ENCODE measurements at places on chromosomes 4 and X.

GRCh38 chrX:141201962-141202361, 25.0 kb upstream of the LDOC1 start:
- H3K27me3 ChIP-seq: no peaks in the 10 kb centered on the region
- no peak overlapping the region for H3K27ac ChIP-seq
- no peak for DNase-seq
- no peaks in the 10 kb centered on the region for H3K36me3 ChIP-seq
- H3K4me1 ChIP-seq: no peaks in the 10 kb centered on the region

- H3K27me3 ChIP-seq: no peaks in the 10 kb centered on the region
- H3K4me1 ChIP-seq: no peaks in the 10 kb centered on the region
- no peaks in the 10 kb centered on the region for H3K36me3 ChIP-seq
- DNase-seq: no peak
- H3K27ac ChIP-seq: no peak overlapping the region
Observed at GRCh38 chr4:152684007-152684406, 4.2 kb upstream of the TMEM154 start.

- no peak for DNase-seq
- no peak overlapping the region for H3K27ac ChIP-seq
- peaks cover 36% of the 10 kb centered on the region for H3K4me1 ChIP-seq
- no peaks in the 10 kb centered on the region for H3K27me3 ChIP-seq
Observed at GRCh38 chrX:24204958-24205357, 55.4 kb downstream of the ZFX start.

DNA sequence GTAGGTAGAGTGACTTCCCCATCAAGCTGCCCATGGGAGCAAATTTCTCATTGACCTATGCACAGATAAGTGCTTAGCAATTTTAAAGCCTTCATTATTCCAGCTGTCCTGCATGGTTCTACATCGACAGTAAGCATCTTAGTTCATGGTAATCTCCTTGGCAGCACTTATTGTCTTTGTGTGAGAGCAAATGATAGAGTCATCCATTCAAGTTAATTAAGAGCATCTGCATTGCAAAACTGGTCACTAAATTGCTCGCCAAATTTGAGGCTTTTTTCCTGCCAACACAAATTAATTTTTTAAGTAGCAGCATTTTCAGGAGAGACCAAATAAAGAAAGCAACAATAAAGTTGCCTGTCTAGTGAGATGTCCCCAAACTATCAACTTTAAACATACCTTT, 76.7 kb downstream of the SH3BGRL start:
- no peak overlapping the region for H3K4me3 ChIP-seq
- no peaks in the 10 kb centered on the region for H3K4me1 ChIP-seq
- no peak overlapping the region for H3K27ac ChIP-seq

DNA sequence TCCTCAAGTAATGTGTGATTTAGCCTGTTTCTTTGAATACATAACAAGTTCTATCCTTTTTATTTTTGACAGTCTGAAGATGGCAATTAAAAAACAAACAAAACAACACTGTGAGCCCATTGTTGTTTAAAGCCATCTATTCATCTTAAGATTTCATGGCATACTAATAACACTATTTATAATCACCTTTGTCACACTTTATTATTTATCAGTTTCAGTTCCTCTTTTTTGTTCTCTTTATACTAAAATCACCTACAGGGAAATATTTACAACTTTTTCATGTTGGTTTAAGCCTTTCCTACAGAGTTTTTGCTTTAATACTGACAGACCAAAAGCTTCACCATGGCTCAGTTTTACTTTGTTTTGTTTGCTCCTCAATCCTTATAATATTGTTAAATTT, 247.4 kb upstream of the CTSO start:
- H3K4me3 ChIP-seq: no peak overlapping the region
- H3K36me3 ChIP-seq: no peaks in the 10 kb centered on the region
- no peak overlapping the region for H3K27ac ChIP-seq

GRCh38 chrX:40368611-40369061, 212.1 kb upstream of the ATP6AP2 start:
- no peaks in the 10 kb centered on the region for H3K36me3 ChIP-seq
- H3K4me1 ChIP-seq: no peaks in the 10 kb centered on the region
- H3K27me3 ChIP-seq: no peaks in the 10 kb centered on the region
- no peak for DNase-seq
- no peak overlapping the region for H3K27ac ChIP-seq
- no peak overlapping the region for H3K4me3 ChIP-seq

DNA sequence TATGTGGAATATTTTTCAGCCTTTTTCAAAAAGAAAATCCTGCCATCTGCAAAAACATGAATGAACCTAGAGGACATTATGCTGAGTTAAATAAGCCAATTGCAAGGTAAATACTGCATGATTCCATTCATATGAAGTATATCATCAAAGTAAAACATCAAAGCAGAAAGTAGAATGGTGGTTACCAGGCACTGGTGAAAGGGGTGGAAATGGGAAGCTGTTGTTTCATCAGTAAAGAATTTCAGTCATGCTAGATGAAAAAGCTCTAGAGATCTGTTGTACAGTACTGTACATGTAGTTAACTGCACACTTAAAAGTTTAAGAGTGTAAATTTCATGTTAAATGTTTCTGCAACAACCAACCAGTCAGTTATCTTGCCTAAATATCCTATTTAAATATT, 196.8 kb upstream of the ADGRL3 start:
- no peaks in the 10 kb centered on the region for H3K4me1 ChIP-seq
- H3K36me3 ChIP-seq: no peaks in the 10 kb centered on the region
- H3K27ac ChIP-seq: no peak overlapping the region

GRCh38 chrX:81201671-81202455, at the start of the genes HMGN5 and SH3BGRL:
Gene HMGN5, minus strand, starts transcription at chrX:81201913. Its CDS starts 80,364 bp downstream, at chrX:81121549.
Gene SH3BGRL, plus strand, starts transcription at chrX:81202102. Its CDS starts 99 bp downstream, at chrX:81202201.
- H3K4me1 ChIP-seq: no peaks in the 10 kb centered on the region
- H3K4me3 ChIP-seq: peak within 1 kb of the TSS; percentile 5
- no peaks in the 10 kb centered on the region for H3K27me3 ChIP-seq
- peak within 1 kb of the TSS; percentile 50 for H3K27ac ChIP-seq
- no peaks in the 10 kb centered on the region for H3K36me3 ChIP-seq

DNA sequence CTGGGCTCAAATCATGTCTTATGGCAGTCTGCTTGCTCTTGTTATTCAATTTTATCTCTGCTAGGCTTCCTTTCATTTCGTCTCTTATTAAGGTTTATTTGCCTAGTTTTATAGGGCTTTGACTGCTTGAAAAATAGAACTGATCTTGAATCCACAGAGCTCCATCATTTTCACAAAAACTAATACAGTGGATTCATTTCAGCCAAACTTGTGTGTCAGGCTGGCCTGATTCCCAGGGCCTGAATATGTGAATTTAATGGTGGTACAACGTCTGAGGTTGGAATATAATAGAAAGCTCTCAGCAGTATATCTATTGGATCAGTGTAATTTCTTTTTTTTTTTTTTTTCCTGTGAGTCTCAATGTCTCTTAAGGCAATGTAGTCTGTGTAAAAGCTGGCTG, 123.3 kb downstream of the POU4F2 start:
- no peaks in the 10 kb centered on the region for H3K27me3 ChIP-seq
- H3K4me3 ChIP-seq: no peak overlapping the region
- H3K36me3 ChIP-seq: no peaks in the 10 kb centered on the region
- no peak overlapping the region for H3K27ac ChIP-seq

DNA sequence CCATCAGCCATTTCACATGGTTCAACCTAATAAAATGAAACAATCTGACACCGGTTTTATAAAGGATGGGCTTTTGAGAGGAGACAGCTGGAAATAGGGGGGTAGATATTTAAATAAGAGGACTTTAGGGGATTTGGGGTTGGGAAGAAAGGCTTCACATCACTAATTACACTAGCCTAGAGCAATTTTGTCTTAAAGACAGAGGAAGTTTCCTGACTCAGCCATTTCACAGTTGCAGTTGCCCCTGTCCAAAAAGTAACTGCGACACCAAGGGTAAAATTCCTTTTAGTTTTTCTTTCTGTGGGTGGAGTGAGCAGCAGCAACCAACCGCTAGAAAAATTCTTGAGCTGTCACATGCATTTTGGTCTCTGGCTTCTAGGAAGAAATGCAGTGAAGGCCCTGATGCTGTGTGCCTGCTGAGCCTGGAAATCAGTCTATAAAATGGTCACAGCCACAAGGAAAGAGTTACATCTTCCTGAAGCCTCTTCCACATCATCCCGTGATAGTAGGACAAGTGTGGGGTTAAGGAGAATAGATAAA, 233.6 kb downstream of the ZNF674 start:
- H3K4me1 ChIP-seq: no peaks in the 10 kb centered on the region
- H3K36me3 ChIP-seq: no peaks in the 10 kb centered on the region
- peaks cover 5% of the 10 kb centered on the region for H3K27me3 ChIP-seq
- no peak overlapping the region for H3K4me3 ChIP-seq
- DNase-seq: no peak

DNA sequence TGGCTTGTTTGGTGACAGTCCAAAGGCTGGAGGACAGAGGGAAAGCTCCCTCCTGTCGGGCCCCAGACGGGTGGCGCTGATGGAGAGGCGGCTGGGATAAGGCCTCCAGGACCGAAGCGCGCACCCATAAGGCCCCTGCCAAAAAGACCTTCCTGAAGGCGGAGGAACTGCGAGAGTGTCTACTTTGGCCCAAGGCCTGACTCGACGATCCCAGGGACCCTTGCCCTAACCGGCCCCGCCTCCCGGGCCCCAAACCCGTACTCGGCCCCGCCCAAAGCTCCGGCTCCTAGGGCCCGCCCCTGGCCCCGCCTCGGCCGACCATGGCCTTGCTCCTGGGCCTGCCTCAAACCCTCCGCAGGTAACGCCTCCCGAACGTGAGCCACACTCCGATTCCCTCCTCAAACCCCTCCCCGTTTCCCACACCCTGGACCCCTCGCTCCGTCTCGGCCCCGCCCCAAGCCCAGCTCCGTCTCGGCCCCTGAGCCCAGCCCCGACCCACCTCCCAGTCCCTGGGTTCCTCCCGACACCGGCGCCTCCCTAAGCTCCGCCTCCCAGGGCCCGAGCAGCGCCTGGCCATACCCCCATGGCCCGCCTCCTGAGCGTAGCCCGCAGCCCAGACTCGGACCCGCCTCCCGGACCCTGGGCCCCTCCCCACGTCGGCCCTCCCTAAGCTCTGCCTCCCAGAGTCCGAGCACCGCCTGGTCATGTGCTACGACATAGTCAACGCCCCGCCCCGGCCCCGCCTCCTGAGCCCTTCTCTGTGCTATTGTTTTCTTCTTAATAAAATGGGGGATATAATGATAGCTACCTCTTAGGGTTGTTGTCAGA, 90.0 kb upstream of the DRD5 start:
- H3K27me3 ChIP-seq: no peaks in the 10 kb centered on the region
- DNase-seq: peak; percentile 98
- peak overlapping the region; percentile 52 for H3K27ac ChIP-seq
- H3K4me1 ChIP-seq: no peaks in the 10 kb centered on the region
- H3K4me3 ChIP-seq: peak overlapping the region; percentile 41

DNA sequence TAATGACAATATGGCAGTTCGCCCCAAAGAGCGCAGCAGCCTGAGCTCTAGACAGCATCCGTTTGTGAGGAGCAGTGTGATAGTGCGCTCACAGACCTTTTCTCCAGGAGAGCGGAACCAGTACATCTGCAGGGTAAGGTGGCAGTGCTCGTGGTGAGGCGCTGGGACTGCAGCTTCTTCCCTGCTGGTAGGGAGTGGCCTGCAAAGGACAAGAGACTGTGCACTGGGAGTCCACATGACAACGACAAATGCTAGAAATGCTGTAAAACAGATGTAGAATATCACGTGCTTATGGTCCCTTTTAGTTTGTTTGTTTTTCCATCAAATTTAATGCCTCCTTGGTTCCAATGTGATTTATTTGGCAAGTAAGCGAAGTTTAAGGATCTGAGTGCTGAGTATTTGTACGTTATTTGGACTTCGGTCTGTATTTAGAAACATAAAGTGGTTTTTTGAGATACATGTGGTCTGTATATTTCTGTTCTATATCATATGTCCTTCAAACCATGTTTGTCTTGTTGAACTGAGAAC, 35.8 kb downstream of the CLDN22 start:
- H3K36me3 ChIP-seq: no peaks in the 10 kb centered on the region
- no peaks in the 10 kb centered on the region for H3K27me3 ChIP-seq
- peaks cover 6% of the 10 kb centered on the region for H3K4me1 ChIP-seq

DNA sequence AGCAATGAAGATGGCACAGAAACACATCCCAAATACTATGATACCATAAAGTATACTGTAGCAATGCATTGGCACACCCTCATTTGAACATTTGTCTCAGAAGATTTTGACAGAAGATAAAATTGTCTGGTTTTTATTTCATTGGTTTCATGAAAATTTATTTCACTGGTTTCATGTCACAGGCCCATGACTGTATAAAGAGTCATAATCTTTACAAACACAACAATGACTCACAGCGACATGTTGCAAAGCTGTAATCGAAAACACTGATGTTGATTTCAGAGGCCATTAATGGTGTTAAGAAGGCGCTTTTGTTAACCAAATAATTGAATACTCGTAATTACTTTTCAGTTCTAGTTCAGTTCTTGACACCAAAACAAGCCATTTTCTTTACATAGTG, 8.1 kb upstream of the DTHD1 start:
- no peaks in the 10 kb centered on the region for H3K27me3 ChIP-seq
- no peaks in the 10 kb centered on the region for H3K36me3 ChIP-seq
- no peak overlapping the region for H3K27ac ChIP-seq
- no peak overlapping the region for H3K4me3 ChIP-seq

DNA sequence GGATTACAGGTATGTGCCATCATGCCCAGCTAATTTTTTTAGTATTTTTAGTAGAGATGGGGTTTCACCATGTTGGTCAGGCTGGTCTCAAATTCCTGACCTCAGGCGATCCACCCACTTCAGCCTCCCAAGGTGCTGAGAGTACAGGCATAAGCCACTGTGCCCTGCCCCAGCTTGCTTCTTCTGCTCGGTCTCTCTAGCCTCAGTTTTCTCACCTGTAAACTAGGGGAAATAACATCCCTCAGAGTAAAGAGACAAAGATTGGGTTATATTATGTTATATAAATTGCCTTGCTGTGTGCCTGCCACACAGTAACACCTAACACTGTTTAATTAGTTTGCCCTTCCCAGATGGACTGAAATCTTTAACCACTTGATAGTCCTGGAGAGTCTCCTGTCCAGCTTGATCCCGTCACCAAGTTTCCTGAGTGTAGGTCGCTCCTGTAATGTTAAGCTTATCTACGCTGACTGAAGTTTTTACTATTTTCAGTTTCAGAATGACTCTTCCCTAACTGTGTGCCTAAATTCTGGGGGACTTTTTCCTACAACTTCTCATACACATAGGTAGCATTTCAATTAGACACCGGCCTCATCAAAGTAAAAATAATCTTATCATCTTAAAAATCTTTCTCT, 412.7 kb upstream of the TENM3 start:
- DNase-seq: no peak
- no peaks in the 10 kb centered on the region for H3K27me3 ChIP-seq
- no peak overlapping the region for H3K4me3 ChIP-seq
- H3K4me1 ChIP-seq: no peaks in the 10 kb centered on the region
- no peak overlapping the region for H3K27ac ChIP-seq

- H3K4me1 ChIP-seq: no peaks in the 10 kb centered on the region
- no peak overlapping the region for H3K27ac ChIP-seq
- no peak for DNase-seq
Observed at GRCh38 chr4:93529692-93530372, 298.7 kb upstream of the ATOH1 start.

DNA sequence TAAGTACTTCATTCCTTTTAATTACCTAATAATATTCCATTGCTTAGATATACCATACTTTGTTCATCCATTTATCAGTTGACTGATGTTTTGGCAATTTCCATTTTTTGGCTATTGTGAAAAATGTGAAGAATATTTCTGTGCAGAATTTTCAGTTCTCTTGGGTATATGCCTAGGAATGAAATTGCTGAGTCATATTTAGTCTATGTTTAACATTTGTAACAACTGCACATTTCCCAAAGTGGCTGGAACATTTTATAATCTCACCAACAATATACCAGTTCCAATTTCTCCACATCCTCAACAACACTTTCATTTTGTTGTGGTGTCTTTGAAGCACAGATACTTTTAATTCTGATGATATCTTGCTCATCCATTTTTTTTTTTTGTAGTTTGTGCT, 215.5 kb downstream of the PDGFC start:
- H3K4me1 ChIP-seq: no peaks in the 10 kb centered on the region
- H3K36me3 ChIP-seq: no peaks in the 10 kb centered on the region
- no peak overlapping the region for H3K27ac ChIP-seq
- no peak overlapping the region for H3K4me3 ChIP-seq
- no peaks in the 10 kb centered on the region for H3K27me3 ChIP-seq
- no peak for DNase-seq
